ENCODE measurements at places on chromosomes 6 and 20. TPM values are rescaled to one million over a fixed set of nuclear protein-coding genes. Genes with fewer than 3 reads are reported as not detected.

The WFDC10B gene
- not detected for total RNA-seq

The TNF gene
- 0.68 TPM for total RNA-seq

GRCh38 chr6:26556263-26557070 is 18.3 kb downstream of the HMGN4 start:
- H3K4me1 ChIP-seq: peaks cover 30% of the 10 kb centered on the region
- peaks cover 15% of the 10 kb centered on the region for H3K36me3 ChIP-seq
- peak overlapping the region; percentile 97 for H3K27ac ChIP-seq
- no peaks in the 10 kb centered on the region for H3K27me3 ChIP-seq
- peak; percentile 81 for DNase-seq

GRCh38 chr20:35991142-35991771 is 22.9 kb downstream of the CNBD2 start:
- H3K27ac ChIP-seq: no peak overlapping the region
- peak; percentile 72 for DNase-seq
- H3K27me3 ChIP-seq: peaks cover 18% of the 10 kb centered on the region
- no peaks in the 10 kb centered on the region for H3K36me3 ChIP-seq
- no peak overlapping the region for H3K4me3 ChIP-seq

The SNAI1 gene
- total RNA-seq: 0.81 TPM

DNA sequence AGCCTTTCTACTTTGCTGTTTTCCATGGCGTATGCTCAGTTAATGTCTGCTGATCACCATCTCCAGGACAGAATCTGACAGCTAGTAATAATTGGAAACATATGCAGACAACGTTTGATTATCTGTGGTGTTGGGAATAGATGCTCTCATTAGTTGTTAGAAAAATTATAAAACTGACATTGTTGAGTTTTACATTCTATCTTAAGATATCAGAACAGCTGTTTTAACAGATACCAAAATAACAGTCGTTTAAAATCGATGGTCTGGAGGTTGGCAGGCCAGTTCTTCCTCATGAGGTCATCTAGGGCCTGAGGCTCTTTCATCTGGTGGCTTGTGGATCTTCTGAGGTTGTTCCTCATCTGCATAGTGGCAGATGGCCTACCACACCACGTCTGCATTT is 137.6 kb downstream of the AIG1 start:
- DNase-seq: no peak
- H3K36me3 ChIP-seq: no peaks in the 10 kb centered on the region
- no peak overlapping the region for H3K27ac ChIP-seq
- peaks cover 5% of the 10 kb centered on the region for H3K4me1 ChIP-seq
- no peaks in the 10 kb centered on the region for H3K27me3 ChIP-seq

The WFDC5 gene
- total RNA-seq: not detected

DNA sequence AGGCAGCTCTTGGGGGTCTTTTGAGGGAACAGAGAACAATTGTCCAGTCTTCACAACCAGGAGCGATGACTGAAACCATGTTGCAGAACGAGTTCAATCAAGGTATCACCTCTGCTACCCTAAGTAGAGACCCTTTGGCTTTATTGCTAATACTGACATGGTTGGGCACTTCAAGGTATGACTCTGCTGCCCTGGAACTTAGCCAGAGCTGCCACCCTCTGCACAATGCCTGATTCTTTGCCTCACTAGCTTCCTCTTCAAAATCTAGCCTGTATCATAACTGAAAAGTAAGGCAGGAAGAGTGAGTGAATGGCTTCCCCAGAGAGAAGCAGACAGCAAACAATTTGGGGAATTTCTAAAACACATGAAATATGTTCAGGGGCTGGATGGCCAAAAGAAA is 592.7 kb upstream of the NRSN1 start:
- no peaks in the 10 kb centered on the region for H3K27me3 ChIP-seq
- peak; percentile 24 for DNase-seq
- no peak overlapping the region for H3K4me3 ChIP-seq
- H3K27ac ChIP-seq: no peak overlapping the region
- no peaks in the 10 kb centered on the region for H3K36me3 ChIP-seq

- H3K27me3 ChIP-seq: no peaks in the 10 kb centered on the region
- H3K4me1 ChIP-seq: peaks cover 35% of the 10 kb centered on the region
- H3K27ac ChIP-seq: peak overlapping the region; percentile 92
- H3K4me3 ChIP-seq: peak overlapping the region; percentile 95
- H3K36me3 ChIP-seq: peaks cover 61% of the 10 kb centered on the region
Observed at GRCh38 chr6:35919085-35919826, 1.6 kb downstream of the SRPK1 start.

- no peak overlapping the region for H3K27ac ChIP-seq
- DNase-seq: peak; percentile 26
- H3K4me3 ChIP-seq: no peak overlapping the region
- peaks cover 35% of the 10 kb centered on the region for H3K36me3 ChIP-seq
- H3K4me1 ChIP-seq: no peaks in the 10 kb centered on the region
- H3K27me3 ChIP-seq: no peaks in the 10 kb centered on the region
Observed at GRCh38 chr6:112163295-112164257, 76.2 kb downstream of the FAM229B start.

DNA sequence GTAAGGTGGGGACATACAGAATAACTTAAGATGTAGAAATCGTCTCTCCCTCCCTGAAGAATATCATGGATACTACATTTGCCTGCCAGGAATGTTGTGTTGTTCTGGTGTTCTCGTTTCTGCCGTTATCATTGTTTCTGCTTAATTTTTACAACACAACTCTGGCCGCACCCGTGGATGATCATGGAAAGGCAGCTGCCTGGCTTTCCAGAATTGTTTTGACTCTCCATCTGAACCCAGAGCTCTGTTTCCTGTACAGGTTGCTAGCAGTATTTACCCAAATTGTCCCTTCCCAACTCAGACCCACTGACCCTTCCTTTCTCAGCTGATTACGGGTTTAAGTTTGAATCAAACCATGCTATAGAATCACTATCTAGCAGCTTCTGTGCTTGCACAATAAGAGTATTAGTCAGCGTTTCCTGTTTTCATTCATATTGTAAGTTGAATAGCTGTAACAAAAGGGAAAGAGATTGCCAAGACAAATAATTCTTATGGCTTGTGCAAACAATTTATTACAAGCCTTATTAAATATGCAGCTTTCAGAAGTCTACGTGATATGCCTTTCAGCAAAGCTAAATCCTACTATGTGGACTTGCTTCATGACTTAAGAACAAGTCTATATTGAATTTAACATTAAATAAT is 139.0 kb downstream of the MTHFD1L start:
- peak; percentile 2 for DNase-seq
- peaks cover 10% of the 10 kb centered on the region for H3K36me3 ChIP-seq
- no peaks in the 10 kb centered on the region for H3K27me3 ChIP-seq
- H3K27ac ChIP-seq: peak overlapping the region; percentile 82
- peak overlapping the region; percentile 59 for H3K4me3 ChIP-seq

DNA sequence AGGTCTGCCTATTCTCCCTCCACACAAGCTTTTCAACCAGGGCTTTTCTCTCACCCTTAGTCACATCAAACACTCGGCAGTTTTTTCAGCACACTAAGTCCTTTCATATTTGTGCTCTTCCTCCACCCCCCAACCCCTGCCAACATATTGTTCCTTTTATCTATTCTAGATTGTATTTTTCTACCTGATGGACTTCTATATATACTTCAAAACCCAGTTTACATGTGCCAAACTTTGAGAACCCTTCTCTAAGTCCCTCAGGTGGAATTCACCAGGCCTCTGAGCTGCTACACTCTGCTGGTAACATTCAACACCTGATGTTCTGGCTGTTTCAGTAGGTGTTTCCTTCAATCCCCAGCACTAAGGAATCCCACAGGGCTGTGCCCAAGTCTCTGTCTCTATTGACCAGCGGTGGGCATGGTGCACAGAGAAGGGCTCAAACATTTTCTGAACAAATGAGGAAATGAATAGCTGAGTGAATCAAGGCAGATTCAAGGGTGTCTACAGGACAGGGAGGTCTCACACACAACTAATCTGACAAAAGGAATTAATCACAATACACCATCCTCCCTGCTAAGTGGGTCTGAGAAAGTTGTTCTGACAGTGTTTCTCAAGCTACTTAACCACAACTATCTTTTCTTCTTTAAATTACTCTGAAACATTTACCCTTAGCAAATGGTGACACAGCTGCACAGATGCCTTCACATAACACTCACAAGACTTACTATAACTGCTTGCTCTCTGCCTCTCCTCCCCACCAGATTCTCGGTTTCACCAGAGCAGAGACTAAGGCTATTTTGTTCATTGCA is 166.5 kb downstream of the TSHZ2 start:
- DNase-seq: no peak
- H3K4me1 ChIP-seq: no peaks in the 10 kb centered on the region
- H3K36me3 ChIP-seq: no peaks in the 10 kb centered on the region
- H3K27ac ChIP-seq: no peak overlapping the region
- H3K4me3 ChIP-seq: no peak overlapping the region
- peaks cover 17% of the 10 kb centered on the region for H3K27me3 ChIP-seq

The AIF1 gene
- total RNA-seq: not detected

The MUCL3 gene
- 0.07 TPM for total RNA-seq

The OVOL2 gene
- 7.4 TPM for total RNA-seq

The PRL gene
- not detected for total RNA-seq

The ATP6V1G2 gene
- 1.5 TPM for total RNA-seq

The KCNK15 gene
- 4.8 TPM for total RNA-seq

GRCh38 chr6:115712291-115712961 is 348.3 kb downstream of the FRK start:
- H3K27me3 ChIP-seq: no peaks in the 10 kb centered on the region
- DNase-seq: no peak
- H3K4me1 ChIP-seq: no peaks in the 10 kb centered on the region
- H3K4me3 ChIP-seq: no peak overlapping the region
- H3K27ac ChIP-seq: no peak overlapping the region

- DNase-seq: no peak
- no peaks in the 10 kb centered on the region for H3K4me1 ChIP-seq
- no peaks in the 10 kb centered on the region for H3K36me3 ChIP-seq
- H3K27ac ChIP-seq: no peak overlapping the region
- H3K27me3 ChIP-seq: no peaks in the 10 kb centered on the region
Observed at GRCh38 chr6:110158479-110158878, 21.0 kb downstream of the WASF1 start.

DNA sequence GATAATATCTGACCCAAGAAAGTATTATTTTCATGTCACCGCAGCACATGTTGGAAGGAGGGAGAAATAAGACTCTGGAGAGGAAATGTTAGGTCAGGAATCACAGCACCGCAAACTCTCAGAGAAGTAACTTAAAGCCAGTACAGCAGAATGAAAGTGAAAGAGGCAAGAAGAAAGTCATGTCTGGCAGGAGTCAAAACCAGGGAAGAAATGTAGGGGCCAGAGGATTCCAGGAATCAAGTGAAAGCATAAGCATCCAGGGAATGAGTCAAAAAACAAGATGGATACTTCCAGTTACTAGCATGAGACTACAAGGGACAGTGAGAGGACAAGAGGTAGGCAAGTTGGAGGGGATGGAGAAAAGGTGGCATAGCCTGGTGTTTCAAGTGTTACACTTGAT is 80.4 kb downstream of the AK9 start:
- DNase-seq: no peak
- H3K27me3 ChIP-seq: no peaks in the 10 kb centered on the region
- H3K36me3 ChIP-seq: no peaks in the 10 kb centered on the region
- no peaks in the 10 kb centered on the region for H3K4me1 ChIP-seq
- H3K27ac ChIP-seq: no peak overlapping the region
- H3K4me3 ChIP-seq: no peak overlapping the region

- H3K27me3 ChIP-seq: no peaks in the 10 kb centered on the region
- H3K4me1 ChIP-seq: no peaks in the 10 kb centered on the region
- H3K36me3 ChIP-seq: no peaks in the 10 kb centered on the region
- DNase-seq: no peak
Observed at GRCh38 chr6:156807795-156808194, 30.6 kb downstream of the ARID1B start.

The MRPL18 gene
- 86.6 TPM for total RNA-seq

DNA sequence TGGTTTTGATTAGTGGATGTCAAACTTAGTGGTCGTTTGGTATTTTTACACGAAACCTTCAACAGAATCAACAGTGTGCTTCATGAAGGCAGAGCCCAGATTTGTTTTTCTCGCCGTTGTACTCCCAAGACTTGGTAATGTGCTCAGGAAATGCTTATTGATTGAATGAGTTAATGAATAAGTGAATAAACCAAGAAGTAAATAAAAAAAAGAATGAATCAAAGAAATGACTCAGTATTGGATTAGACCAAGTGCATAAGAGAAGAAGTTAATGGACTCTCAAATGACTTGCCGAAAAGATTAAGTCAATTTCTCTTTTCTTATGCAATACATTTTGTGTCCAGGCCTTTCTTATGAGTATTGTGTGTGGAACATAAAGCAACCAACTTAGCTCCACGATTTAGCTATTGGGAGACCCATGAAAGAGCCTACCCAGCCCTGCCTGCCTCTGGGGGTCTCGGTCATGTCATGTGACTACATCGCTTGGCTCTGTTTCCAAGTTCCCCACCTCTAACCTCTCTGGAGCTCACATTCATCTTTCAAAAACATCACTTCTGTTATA is 10.6 kb upstream of the FUCA2 start:
- H3K36me3 ChIP-seq: no peaks in the 10 kb centered on the region
- peaks cover 20% of the 10 kb centered on the region for H3K27me3 ChIP-seq
- peak overlapping the region; percentile 8 for H3K4me3 ChIP-seq
- peak overlapping the region; percentile 45 for H3K27ac ChIP-seq

The TP53TG5 gene
- 0.52 TPM for total RNA-seq

- H3K27me3 ChIP-seq: no peaks in the 10 kb centered on the region
- no peaks in the 10 kb centered on the region for H3K36me3 ChIP-seq
- no peak for DNase-seq
- no peak overlapping the region for H3K4me3 ChIP-seq
- no peaks in the 10 kb centered on the region for H3K4me1 ChIP-seq
Observed at GRCh38 chr6:72769459-72770125, 147.7 kb downstream of the KCNQ5 start.

The PHF20 gene
- 56.7 TPM for total RNA-seq

The RBPJL gene
- total RNA-seq: not detected

- no peaks in the 10 kb centered on the region for H3K4me1 ChIP-seq
- H3K36me3 ChIP-seq: no peaks in the 10 kb centered on the region
- H3K27me3 ChIP-seq: no peaks in the 10 kb centered on the region
- no peak overlapping the region for H3K27ac ChIP-seq
- DNase-seq: no peak
Observed at GRCh38 chr6:10556589-10556988, 35.4 kb downstream of the GCNT2 start.

The NOL4L gene
- 46.9 TPM for total RNA-seq

- no peaks in the 10 kb centered on the region for H3K27me3 ChIP-seq
- no peak overlapping the region for H3K27ac ChIP-seq
- H3K4me1 ChIP-seq: peaks cover 9% of the 10 kb centered on the region
- H3K4me3 ChIP-seq: no peak overlapping the region
Observed at GRCh38 chr6:136113736-136114173, 136.4 kb downstream of the MTFR2 start.

DNA sequence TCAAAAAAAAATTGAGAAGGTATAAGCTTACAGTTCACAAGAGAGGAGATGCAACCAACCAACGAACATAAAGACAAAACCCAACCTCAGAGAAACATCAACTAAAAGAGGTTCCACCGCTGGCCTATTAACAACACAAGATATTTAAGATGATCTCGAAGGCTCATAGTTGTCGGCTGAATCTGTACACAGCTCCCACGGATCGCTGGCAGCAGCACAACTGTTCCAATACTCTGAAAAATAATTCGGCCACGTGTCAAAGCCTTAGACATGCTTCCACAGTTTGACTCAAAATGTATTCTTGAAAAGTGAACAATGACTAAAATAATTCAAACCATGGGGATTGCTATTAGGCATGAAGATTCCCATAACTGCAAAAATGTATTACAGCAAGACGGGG is 13.7 kb downstream of the EXOC2 start:
- H3K27ac ChIP-seq: no peak overlapping the region
- H3K27me3 ChIP-seq: no peaks in the 10 kb centered on the region
- no peaks in the 10 kb centered on the region for H3K36me3 ChIP-seq
- no peak for DNase-seq
- no peak overlapping the region for H3K4me3 ChIP-seq
- H3K4me1 ChIP-seq: peaks cover 14% of the 10 kb centered on the region
